AG08395 (cell line): ENCODE measurements at places on chromosomes 3 and 15.

GRCh38 chr3:63661242-63661641 lies 8.8 kb downstream of the SNTN start:
- DNase-seq = no peak

DNA sequence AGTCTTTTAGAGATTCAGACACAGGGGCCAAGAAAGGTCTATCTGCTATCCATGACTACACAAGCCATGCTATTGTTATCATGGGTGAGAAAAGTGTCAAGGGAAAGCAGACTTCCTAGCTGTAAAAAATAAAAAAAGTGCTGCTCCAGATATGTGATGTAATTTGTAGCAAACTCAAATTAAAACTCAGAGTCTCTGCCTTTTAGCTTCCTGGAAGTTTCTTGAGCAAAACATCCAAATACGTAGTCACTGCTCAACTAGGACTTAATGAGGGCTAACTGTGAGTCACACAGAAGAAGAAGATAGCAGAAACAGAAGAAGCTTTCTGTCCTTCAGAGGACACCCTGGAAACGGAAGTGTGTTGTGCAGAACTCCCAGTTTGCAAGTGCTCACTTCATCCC lies 393.4 kb upstream of the NR2F2 start:
- DNase-seq = no peak

DNA sequence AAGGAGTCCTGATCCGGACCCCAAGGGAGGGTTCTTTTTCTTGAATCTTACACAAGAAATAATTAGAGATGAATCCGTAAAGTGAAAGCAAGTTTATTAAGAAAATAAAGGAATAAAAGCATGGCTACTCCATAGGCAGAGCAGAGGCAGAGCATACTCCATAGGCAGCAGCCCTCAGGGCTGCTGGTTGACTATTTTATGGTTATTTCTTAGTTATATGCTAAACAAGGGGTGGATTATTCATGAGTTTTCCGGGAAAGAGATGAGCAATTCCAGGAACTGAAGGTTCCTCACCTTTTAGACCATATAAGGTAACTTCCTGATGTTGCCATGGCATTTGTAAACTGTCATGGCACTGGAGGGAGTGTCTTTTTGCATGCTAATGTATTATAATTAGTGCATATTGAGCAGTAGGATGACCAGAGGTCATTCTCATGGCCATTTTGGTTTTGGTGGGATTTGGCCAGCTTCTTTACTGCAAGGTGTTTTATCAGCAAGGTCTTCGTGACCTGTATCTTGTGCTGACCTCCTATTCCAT lies 42.2 kb downstream of the C3orf38 start:
- no peak for DNase-seq

- DNase-seq = no peak
These were observed 61.8 kb upstream of the GOLGA6B start for GRCh38 chr15:72592676-72593075.

DNA sequence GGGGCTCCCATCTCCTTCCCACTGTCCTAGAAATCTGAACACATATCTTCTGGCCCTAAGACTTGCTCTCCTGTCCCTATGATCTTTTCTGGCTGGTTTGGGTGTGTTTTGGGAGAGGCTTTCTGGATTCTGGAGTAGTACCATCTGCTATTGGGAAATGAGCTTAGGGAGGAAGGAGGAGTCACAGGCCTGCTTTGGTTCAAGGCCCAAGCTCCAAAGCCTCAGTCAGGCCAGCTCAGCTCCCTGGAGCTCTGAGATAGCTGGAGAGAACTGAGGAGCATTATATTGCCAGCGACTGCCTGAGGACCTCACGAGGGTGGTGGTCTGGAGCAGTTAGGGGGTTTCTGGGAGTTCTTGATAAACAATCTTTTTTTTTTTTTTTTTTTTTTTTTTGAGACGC lies 18.7 kb downstream of the RASGRF1 start:
- peak; percentile 37 for DNase-seq

GRCh38 chr15:51374131-51374530 lies 32.7 kb downstream of the GLDN start:
- DNase-seq = no peak

DNA sequence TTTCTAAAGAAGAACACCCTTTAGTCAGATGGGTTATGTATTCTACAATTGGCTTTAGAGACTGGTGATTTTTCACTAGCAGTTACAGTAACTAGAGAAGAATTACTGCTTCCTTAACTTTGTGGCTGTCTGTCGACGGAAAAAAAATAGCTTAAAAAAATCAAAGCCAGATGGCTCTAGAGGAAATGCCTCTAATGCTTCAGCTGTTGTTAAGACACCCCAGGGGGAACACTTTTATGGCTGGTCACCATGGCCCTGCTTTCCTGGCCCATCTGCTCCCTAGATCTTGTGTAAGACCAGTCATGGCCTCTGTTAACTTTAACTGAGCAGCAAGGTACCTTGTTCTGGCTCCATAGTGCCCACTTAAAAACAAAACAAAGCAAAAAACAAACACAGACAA lies 198.6 kb upstream of the PLSCR5 start:
- DNase-seq = peak; percentile 90

- peak; percentile 41 for DNase-seq
These were observed 417.4 kb upstream of the NAALADL2 start for GRCh38 chr3:174441588-174442301.

- DNase-seq = no peak
These were observed 463.1 kb upstream of the GOLIM4 start for GRCh38 chr3:168558728-168559411.

DNA sequence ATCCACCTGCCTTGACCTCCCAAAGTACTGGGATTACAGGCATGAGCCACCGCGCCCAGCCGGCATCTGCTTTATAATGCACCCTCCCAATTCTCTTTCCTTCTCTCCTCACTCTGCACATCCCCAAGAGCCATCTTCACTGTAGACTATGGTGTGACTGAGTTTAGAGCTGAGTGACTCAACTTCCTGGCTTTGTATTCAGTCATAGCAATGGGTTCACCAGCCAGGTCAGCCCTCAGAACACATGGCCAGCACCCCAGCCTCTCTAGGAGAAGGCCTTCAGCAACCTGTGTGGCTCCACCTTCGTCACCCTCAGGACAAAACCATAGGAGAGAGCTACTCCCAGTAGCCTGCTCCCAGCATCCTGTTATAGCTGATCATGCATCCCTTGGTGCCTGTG lies 33.0 kb downstream of the ARID3B start:
- peak; percentile 27 for DNase-seq
